ENCODE measurements at places on chromosomes 11 and 22. TPM values are rescaled to one million over a fixed set of nuclear protein-coding genes. Genes with fewer than 3 reads are reported as not detected.

DNA sequence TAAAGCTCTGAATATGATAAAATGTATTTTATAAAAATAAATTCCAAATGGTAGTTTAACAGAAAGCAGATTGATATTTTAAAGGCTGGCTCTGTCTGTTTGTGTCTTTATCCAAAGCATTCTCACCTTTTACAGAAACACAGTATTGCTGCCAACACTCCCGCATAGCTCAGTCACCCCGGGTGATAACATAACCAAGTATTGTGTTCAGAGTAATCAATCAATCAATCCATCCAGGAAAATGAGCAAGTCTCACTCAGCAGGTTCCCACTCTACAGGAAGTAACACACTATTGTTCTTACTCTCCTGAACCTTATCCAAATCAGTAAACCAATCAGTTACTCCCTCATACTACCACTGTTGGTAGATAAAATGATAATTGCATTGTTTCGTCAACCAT lies 203.4 kb downstream of the LRRC4C start:
- no peak for DNase-seq

- DNase-seq = peak; percentile 26
Observed at GRCh38 chr22:28783786-28784671, 11.5 kb downstream of the CCDC117 start.

GRCh38 chr22:38074181-38075104 lies 9.5 kb downstream of the SLC16A8 start:
- no peak for DNase-seq

ARHGAP20 gene
- polyA plus RNA-seq = 30.4 TPM

GRCh38 chr11:67545280-67545679 lies 22.0 kb upstream of the CABP2 start:
- DNase-seq = peak; percentile 50
